ENCODE measurements at places on chromosomes 7 and 10.

- peak; percentile 64 for DNase-seq
Observed at GRCh38 chr7:93890041-93890463, 501 bp downstream of the TFPI2 start.

DNA sequence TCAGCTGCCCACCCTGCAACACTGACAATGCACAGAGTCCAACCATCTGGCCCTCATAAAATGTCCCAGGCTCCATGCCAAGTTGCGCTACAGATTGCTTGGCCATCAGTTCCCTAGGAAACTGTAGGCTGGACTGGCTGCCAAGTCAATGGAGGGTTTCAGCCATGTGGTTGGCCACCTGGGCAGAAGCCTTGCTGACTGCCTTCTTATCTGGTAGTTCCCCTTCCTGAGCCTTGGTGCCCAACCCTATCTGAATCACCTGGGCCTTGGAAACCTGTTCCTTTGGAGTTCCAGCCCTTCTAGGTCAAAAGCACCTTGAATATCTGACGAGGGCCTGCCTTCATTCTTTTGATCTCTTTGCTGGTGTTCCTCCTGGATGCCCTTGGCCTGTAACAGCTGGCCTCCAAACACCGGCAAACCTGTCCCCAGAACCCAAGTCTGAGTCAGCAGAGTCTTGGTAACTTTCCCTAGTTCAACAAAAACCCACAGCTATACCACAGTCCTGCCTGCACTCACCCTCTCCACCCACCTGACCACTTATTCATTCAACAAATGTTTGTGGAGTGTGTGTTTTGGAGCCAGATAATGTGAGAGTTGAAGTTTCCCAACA lies 37.4 kb upstream of the KDM7A start:
- DNase-seq: no peak

GRCh38 chr10:107284187-107284586 lies 119.7 kb upstream of the SORCS1 start:
- DNase-seq: no peak

DNA sequence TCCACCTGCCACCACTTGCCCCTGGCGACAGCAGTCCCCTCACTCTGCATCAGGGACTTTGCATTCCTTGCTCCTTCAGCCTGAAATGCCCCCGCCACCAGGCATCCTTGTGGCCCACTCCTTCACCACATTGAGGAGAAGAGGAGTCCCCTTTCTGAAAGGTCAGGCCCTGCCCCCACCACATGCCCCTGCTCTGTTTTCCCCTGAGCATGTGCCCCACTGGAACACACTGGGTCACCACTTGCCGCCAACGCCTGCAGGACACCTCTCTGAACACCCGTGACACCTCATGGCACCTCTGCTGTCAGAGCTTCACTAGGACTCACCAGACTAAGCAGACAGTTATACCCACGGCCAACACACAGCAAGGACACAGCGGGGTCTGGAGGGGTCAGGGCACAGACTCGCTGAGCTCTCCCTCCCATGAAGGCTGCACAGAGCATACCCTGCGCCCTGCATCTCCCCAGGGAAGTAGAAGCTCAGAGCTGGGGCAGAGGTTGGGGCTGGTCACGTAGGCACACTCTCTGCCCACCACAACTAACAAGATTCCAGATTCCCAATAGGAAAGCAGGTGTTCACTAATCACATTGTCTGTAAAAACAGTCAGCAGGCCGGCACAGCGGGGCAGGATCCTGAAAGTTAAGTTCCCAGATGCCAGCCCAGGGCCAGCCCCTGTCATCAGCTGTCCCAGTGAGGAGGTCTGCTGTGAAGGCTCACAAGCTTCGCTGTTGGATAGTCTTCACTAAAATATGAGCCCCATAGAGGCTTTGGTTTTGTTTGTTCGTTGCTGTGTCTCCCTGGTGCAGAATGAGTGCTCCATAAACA lies 5.8 kb upstream of the AOC1 start:
- no peak for DNase-seq

GRCh38 chr7:46175221-46175620 lies 254.1 kb upstream of the IGFBP3 start:
- DNase-seq: no peak

DNA sequence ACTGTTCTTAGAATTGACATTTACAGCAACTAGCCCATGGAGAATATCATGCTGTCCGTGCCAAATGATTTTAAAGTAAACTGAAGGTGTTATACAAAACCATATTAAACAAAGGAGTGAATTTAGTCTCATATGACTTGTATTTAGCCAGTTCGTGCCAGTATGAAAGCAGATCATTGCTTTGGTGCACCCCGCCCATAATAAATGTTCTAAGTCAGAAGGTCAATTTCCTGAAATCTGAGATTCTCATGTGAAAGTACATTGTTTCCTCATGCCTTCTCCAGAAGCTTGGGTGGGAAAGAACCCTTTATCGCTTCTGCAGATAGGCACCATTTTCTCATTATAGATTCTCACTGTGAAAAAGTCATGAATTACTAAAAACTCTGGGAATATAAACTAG lies 106.4 kb downstream of the CAMK1D start:
- DNase-seq: no peak

DNA sequence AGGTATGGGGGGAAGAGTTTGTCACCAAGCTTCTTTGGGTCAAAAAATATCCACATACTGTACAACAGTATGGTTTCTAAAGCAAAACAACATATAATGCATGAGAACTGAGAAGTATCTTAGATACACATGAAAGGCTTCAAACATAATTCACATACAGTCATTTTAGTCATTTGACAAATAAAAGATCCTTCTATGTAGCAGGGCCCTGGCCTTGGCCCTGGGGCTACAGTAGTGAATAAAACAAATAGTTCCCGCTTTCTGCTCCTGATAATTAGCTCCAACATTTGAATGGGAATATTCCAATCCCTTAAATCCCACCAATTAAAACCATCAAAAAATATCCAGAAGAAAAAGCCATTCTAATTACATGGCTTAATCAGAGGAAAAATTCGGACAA lies 51.3 kb downstream of the MALSU1 start:
- DNase-seq: no peak

GRCh38 chr10:124928087-124928486 lies 13.8 kb upstream of the ZRANB1 start:
- DNase-seq: no peak

DNA sequence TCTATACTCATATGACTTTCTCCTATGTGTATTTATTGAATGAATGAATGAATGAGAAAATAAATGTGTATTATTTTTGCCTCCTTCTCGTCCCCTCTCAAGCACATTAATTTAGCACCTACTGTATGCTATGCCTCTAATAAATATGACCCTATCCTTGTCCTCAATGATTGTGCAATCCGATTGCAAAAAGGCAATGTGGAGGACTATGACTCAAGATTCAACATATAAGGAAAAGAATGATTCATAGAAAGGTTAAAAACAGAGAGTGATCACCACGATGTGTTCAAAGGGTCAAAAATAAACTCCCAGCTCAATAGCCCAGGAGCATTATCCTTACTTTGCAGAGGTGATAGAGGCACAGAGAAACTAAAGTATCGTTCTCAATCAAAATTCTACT lies 322.8 kb upstream of the SORCS1 start:
- peak; percentile 58 for DNase-seq

DNA sequence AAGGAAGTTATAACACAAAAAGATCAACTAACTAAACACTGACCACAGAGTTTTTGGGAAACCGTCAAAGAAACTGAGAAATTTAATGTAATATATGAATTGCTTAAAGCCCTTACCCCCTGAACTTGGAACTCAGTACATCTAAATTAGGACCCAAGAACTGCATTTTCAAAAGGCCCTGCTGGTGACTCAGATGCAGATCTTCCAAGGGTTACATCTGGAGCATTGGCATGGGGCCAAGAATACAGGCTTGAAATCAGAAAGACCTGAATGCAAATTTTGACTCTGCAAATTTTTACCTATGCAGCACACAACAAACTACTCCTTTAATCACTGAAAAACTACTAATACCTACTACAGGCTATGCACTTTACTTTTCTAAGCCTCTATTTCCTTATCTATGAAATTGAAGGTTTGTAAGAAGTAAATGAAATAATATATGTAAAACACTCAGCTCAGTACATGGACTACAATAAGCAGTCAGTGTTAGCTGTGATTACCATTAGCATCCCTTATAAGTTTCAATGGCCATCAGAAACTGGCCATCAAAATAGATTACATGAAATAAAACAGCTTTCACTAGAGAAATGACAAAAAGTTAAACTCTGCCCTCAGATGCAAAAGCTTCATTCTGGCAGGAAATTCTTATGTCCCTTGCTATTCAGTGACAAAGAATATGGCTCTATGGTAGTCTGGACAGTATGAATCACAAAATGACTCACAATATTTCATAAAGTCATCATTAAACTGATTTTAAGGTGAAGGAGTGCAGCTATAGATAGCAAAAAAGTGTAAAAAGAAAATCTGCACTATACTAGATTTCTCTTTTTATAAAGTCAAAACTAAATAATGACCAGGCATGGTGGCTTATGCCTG lies 43.6 kb downstream of the NSUN6 start:
- peak; percentile 88 for DNase-seq

- DNase-seq: no peak
Observed at GRCh38 chr7:74153736-74154135, 20.4 kb upstream of the EIF4H start.

DNA sequence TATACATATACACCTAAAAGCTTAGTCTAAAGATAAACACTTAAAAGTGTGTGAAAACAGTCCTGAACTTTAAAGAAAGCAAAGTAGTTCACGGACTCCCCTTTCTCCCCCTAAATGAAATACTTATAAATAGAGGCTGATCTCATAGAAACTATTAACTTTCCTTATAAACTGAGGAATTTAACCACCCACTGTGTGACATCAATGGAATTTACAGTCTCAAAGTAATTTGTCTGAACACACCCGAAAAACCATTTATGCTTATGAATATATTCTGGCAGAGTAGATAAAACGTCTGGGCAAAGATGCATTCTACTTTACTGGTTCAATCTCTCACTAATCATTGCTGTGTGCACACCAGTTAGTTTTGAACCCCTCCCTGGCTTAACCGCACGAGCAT lies 181.8 kb upstream of the DGKB start:
- no peak for DNase-seq

GRCh38 chr7:65307651-65308299 lies 65.9 kb upstream of the ZNF92 start:
- peak; percentile 41 for DNase-seq

DNA sequence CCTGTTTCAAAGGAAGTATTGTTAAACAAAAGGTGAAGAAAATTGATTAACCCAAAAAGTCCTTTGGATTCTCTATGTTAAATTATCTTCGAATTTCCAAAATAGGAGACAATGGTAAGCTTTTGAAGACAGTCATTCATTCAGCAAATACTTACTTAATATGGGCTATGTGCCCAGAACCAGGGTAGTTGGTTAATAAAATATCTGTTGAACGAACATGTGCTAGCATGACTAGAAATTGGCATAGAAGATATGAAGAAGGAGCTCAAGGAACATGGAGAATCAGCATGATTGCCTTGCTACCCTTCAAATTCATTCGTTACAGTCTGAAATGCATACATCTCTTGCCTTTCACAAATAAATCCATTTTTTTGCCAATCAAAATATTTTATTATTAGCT lies 123.1 kb upstream of the RHEB start:
- DNase-seq: no peak

GRCh38 chr10:80691441-80691840 lies 153.7 kb downstream of the SH2D4B start:
- no peak for DNase-seq

DNA sequence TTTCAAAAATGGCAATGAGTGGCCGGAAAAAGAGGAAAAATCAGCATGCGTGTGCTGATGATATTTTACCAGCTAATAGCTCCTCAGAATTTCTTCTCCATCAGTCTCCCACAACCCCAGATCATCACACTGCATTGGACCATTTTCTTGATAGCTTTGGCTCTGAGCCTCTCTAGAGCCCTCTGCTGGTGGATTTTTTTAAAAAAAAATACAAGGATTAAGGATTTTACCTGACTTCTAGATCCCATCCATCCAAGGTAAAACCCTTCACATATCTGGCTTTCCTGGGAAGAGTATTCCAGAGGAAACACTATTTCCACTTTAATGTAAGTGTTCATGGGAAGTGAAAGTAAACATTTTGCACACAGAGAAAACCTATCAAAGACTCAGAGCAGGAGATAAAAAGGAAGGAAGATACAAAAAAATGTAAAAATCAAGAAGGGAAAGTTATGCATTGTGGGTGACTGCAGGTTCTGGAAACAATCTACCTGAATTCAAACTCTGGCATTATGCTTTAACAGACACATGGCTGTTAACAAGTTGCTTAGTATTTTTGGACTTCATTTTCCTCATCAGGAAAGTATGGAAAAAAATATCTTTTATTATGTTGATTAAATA lies 380.9 kb downstream of the LRRTM3 start:
- DNase-seq: peak; percentile 1

- no peak for DNase-seq
Observed at GRCh38 chr7:27939893-27940292, 199.9 kb downstream of the TAX1BP1 start.

DNA sequence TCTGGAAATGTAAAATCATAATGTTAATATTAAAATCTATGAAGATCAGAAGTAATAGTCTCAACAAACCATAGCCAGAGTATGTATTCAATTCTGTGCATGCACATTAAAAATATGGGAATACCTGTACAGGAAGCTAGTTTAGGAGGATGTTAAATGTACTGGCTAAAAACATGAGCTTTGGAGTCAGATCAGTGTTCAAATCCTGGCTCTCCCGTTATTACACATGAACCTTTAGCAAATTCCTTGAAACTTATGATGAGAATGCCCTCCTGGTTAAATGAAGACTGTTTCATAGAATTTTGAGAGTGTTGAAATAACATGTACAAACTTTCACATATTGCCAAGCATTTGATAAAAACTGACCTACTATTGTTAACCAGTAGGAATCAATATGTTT lies 4.6 kb downstream of the ARL4A start:
- no peak for DNase-seq

DNA sequence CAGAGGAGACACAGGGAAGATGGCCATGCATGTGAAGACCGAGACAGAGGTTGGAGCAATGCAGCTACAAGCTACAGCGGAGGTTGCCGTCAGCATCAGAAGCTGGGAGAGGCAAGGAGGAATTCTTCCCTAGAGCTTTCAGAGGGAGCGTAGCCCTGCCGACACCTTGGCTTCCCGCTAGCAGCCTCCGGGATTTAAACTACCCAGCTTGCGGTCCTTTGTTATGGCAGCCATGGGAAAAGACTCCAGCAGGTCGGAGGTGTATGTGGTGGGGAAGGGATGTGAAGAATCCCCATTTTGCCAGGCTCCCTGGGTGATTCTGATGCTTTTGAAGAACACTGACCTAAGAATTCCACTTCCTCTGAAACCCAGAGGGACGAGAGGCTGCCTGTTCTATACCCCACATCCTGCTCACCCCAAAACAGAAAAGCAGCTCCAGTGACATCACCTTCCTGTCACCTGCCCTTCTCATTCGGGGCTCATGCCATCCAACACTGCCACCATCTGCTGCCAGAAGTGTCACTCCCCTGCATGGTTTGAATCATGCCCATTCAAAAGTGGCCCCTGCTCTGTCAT lies 3.3 kb upstream of the SEPHS1 start:
- no peak for DNase-seq

GRCh38 chr10:7547829-7548228 lies 118.9 kb downstream of the ITIH5 start:
- DNase-seq: no peak

- peak; percentile 71 for DNase-seq
Observed at GRCh38 chr10:97731346-97732051, 5.4 kb upstream of the ZFYVE27 start.

- DNase-seq: peak; percentile 73
Observed at GRCh38 chr10:77274046-77274795, 363.4 kb downstream of the KCNMA1 start.

GRCh38 chr10:22365233-22365632 lies 19.9 kb downstream of the SPAG6 start:
- DNase-seq: no peak
